HT-29 (cell line): ENCODE measurements at places on chromosomes 6 and 20. TPM values are rescaled to one million over a fixed set of nuclear protein-coding genes. Genes with fewer than 3 reads are reported as not detected.

Gene SYNDIG1
- not detected in 2 replicates for total RNA-seq

Gene UBD
- total RNA-seq: not detected in 2 replicates

Gene MEP1A
- total RNA-seq: 0.05 TPM in 1 of 2 replicates, not detected in the other

Gene SLC2A4RG
- 200 and 229 TPM in 2 replicates for total RNA-seq

Gene BACH2
- total RNA-seq: not detected in 2 replicates

Gene BPIFA1
- total RNA-seq: not detected in 2 replicates

Gene ZNF311
- 1.1 and 1.2 TPM in 2 replicates for total RNA-seq

Gene CLVS2
- not detected in 2 replicates for total RNA-seq

Gene GSTA3
- total RNA-seq: not detected in 2 replicates

Gene SIRPD
- total RNA-seq: not detected in 2 replicates

Gene TGM3
- total RNA-seq: not detected in 2 replicates

Gene EHMT2
- 85.9 and 98.5 TPM in 2 replicates for total RNA-seq

Gene SMPDL3A
- 1.2 and 3.1 TPM in 2 replicates for total RNA-seq

Gene FNDC11
- 2.2 and 2.4 TPM in 2 replicates for total RNA-seq

Gene BANF2
- not detected in 2 replicates for total RNA-seq

Gene RIMS4
- total RNA-seq: not detected in 2 replicates

Gene ECHDC1
- 20.6 and 24.4 TPM in 2 replicates for total RNA-seq

Gene LIN28B
- not detected in 2 replicates for total RNA-seq
